ENCODE measurements at places on chromosomes 2 and 18. TPM values are rescaled to one million over a fixed set of nuclear protein-coding genes. Genes with fewer than 3 reads are reported as not detected.

TUBB8B gene
- polyA plus RNA-seq: 1.5 TPM

GRCh38 chr2:8877894-8878293 lies 40.5 kb upstream of the KIDINS220 start:
- H3K4me3 ChIP-seq: no peak overlapping the region
- no peaks in the 10 kb centered on the region for H3K36me3 ChIP-seq
- H3K4me1 ChIP-seq: no peaks in the 10 kb centered on the region
- DNase-seq: no peak
- H3K27ac ChIP-seq: no peak overlapping the region

DNA sequence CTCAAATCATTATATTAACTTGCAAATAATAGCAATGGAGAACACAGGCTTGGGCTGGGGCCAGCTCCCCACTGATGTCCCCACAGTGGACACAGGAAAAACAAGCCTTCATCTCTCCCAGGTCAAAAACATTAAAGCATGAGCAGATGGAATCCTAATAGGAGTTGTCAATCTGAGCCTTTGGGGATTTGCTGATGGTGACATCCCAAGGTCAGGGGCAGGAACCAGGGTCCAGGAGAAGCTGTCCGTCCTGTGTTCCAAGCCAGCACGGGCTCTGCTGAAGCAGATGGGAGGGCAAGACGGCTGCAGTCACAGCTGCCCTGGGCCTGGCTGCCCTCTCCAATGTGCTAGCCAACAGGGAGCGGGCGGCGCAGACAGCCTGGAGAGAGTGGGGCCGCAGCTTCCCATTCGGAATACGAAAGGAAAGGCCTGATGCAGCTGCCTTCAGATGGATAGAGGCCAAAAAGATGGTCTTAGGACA lies 135.5 kb downstream of the NDUFA10 start:
- H3K36me3 ChIP-seq: no peaks in the 10 kb centered on the region
- no peak overlapping the region for H3K4me3 ChIP-seq
- peaks cover 14% of the 10 kb centered on the region for H3K27me3 ChIP-seq

DNA sequence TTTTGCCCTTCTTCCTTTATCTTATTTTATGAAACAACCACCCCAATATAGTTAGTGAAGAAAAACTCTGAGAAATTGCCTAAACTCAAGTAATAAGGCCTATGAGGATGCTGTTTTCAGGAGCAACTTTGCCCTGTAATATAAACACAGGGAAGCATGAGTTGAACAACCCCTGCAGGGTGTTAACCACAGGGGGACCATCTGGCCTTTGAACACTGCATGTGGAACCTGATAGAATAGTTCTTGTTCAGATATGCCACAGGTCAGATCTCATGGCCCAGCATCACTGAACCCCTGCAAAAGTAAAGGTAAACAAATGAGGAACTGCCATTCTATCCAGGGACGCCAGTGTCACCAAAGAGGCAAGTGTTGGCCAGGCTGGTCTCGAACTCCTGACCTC lies 82.6 kb downstream of the MAPK4 start:
- H3K36me3 ChIP-seq: no peaks in the 10 kb centered on the region
- no peak overlapping the region for H3K4me3 ChIP-seq
- H3K27ac ChIP-seq: no peak overlapping the region
- no peak for DNase-seq

DNA sequence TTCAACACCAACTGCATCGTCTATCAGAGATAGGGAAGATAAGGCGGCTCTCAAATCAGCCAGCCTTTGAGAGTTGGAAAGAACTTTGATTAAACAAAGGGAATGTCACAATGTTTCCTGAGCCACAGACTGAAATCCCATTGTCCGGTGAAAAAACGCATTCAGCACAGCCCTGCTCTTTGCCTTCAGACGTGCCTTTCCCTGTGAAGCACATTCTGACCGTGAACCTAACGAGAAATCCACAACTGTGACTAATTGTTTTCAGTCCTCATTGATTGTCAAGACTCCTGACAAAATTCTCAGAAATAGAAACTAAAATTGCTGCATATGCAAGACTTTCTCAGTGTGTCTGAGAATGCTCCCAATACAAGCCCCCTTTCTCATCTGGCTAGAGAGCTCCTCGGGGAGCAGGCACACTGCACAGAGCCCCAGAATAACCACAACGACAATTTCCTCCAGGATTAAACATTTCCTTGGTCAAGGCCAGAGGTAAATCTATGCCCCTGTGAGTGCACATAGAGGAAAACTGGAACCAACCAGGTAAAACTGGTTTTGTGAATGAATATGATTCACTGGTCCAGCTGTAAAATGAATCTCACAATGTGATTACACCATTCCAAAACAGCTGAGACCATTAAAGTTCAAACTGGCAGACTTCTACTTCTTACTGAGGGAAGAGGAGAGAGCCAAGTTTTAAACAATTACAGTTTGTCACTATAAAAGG lies 561.9 kb upstream of the ID2 start:
- no peaks in the 10 kb centered on the region for H3K36me3 ChIP-seq
- peaks cover 15% of the 10 kb centered on the region for H3K27me3 ChIP-seq
- H3K4me3 ChIP-seq: no peak overlapping the region
- DNase-seq: no peak
- no peak overlapping the region for H3K27ac ChIP-seq

GRCh38 chr2:106358521-106358920 lies 109.7 kb downstream of the RGPD3 start:
- no peak overlapping the region for H3K4me3 ChIP-seq
- H3K36me3 ChIP-seq: no peaks in the 10 kb centered on the region
- H3K27ac ChIP-seq: no peak overlapping the region
- H3K4me1 ChIP-seq: no peaks in the 10 kb centered on the region

GRCh38 chr2:152432206-152432653 lies 97.3 kb downstream of the FMNL2 start:
- no peaks in the 10 kb centered on the region for H3K27me3 ChIP-seq
- no peaks in the 10 kb centered on the region for H3K36me3 ChIP-seq

DNA sequence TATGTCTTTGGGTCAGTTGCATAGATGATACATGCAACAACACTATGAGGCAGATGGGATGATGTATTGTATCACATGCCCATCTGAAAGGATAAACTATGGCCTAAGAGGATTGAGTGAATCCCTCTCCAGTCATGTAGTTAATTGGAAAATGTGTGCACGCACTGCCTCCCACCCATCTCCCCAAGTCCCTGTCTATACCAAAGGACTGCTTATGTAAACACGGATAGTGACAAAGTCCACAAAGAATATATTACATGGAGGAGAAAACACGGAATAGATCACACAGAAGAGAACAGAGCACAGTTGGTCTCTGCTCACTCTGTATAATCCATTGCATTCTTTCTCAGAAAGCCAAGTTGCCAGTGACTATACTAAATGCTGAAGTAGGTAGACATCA lies 82.4 kb downstream of the NCKAP5 start:
- no peaks in the 10 kb centered on the region for H3K4me1 ChIP-seq
- H3K4me3 ChIP-seq: no peak overlapping the region
- no peaks in the 10 kb centered on the region for H3K36me3 ChIP-seq
- no peak overlapping the region for H3K27ac ChIP-seq
- DNase-seq: no peak

DNA sequence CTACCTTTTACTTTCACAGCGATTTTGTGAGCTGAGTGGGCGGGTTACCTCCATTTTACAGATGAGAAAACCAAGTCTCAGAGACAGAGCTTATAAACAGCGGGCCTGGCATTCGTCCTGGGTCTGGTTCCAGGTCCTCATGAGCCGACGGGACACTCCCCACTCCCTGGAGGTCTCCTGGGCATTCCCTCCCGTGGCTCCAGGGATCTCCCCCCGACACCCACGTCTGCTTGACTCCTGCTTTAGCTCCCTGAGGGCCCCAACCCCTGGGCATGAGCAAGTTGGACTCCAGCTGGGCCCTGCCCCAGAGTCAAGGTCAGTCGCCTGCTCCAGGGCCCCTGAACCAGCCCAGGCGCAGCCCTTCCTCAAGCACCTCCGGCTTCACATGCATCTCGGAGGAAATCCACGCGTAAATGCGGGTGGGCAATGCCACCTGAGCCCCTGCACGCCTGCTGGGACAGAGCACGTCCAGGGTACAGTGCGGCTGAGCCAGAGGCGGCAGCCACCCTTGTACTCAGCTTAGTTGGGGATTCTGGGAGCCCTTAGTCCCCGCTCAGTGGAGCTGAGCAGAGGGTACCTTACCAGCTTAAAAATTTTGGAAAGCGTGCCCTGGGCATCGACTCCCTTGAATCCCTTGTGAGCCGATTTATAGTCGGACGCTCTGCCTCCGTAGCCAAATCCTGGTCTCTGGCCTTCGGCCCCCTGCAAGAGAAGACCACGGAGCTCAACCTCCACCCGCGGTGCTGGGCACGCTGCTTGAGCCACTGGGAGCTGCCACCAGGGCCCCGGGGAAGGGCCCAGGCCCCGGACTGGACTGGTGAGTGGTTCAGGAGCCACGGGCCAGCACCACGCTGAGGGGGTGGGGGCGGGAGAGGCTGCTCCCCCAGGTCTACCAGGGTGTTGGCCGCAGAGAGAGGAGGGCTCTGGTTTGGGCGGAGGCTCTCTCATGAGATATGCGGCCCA lies 148.1 kb downstream of the MBP start:
- no peak overlapping the region for H3K27ac ChIP-seq
- H3K4me1 ChIP-seq: peaks cover 42% of the 10 kb centered on the region
- no peak overlapping the region for H3K4me3 ChIP-seq
- H3K36me3 ChIP-seq: no peaks in the 10 kb centered on the region
- H3K27me3 ChIP-seq: peaks cover 7% of the 10 kb centered on the region
- no peak for DNase-seq

DNA sequence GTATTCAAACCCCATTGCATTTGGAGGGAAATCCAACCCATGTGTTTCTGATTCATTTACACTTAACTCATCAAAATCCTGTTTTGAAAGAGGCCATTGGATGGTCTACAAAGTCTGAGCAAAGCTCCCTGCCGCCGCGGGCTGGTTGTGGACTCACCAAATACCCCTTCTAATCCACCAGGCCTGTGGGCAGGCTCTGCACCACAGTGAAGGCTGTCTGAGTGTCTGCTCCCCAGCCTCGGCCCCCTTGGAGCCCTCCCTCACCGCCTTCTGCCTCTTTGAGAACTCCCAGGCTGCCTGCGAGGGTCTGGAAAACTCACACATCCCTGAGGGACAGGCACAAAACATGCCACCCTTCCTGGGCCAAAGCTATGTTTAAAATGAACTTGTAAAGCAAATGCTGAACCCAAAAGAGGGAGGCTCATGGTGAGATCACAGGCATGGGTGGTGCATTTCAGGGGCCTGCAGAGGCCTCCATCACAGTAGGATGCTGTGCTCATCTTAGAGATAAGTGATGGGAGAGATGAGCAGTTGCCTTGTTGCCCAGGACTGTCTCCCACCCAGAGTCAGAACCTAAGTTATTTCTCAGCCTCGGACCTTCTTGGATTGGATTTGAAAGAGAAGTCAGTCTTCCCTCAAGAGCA lies 225.0 kb downstream of the CYP26B1 start:
- H3K36me3 ChIP-seq: no peaks in the 10 kb centered on the region
- peaks cover 6% of the 10 kb centered on the region for H3K27me3 ChIP-seq
- DNase-seq: no peak
- no peak overlapping the region for H3K4me3 ChIP-seq
- no peak overlapping the region for H3K27ac ChIP-seq
- H3K4me1 ChIP-seq: no peaks in the 10 kb centered on the region

Measured in naive B cell (primary cell).